ENCODE measurements at places on chromosomes 7 and 10. TPM values are rescaled to one million over a fixed set of nuclear protein-coding genes. Genes with fewer than 3 reads are reported as not detected.

- DNase-seq = no peak
- H3K36me3 ChIP-seq = no peaks in the 10 kb centered on the region
Measured at GRCh38 chr10:121478556-121478955, 119.7 kb downstream of the FGFR2 start.

- no peaks in the 10 kb centered on the region for H3K36me3 ChIP-seq
- H3K27me3 ChIP-seq = no peaks in the 10 kb centered on the region
- no peak overlapping the region for H3K27ac ChIP-seq
- H3K4me1 ChIP-seq = no peaks in the 10 kb centered on the region
- no peak overlapping the region for H3K4me3 ChIP-seq
- DNase-seq = no peak
Measured at GRCh38 chr7:67764289-67764688, 767.7 kb downstream of the TYW1 start.

DNA sequence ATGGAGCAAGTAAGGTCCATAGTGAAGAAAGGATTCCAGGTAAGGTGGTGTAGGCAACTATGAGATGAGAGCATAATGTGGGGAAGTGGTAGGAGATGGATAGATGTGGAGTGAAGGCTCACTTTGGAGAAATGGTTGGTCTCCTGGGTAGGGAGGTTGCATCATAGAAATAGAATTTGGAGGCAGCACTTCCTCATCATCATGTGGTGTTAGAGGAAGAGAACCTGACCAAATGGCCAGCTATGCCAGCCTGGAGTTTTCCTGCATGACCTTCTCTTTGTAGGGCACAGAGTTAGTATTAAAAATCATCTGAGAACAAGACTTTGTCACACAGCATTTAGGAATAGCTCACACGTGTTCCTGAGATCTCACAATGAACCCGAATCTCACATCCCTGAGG lies 126.7 kb upstream of the CXCL12 start:
- no peaks in the 10 kb centered on the region for H3K4me1 ChIP-seq
- DNase-seq = no peak
- H3K27me3 ChIP-seq = no peaks in the 10 kb centered on the region
- H3K27ac ChIP-seq = no peak overlapping the region
- no peaks in the 10 kb centered on the region for H3K36me3 ChIP-seq

DNA sequence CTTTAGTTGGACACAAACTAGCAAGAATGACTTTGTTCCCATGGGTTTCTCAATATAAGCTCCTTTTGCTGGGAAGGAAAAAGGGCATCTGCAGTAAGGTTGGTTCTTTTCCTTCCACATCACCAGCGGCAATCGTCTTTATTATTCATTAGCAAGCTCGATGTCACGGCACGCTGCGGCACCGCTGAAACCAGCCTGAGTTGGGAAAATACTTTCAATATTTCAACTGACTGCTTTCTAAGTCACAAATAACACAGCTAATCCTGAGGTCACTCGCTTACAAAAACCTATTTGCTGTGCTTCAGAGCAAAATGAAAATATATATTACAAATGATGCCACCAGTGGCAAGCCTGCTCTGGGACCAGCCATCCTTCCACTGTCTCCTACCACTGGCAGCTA lies 585.8 kb downstream of the DNAJB6 start:
- H3K36me3 ChIP-seq = no peaks in the 10 kb centered on the region
- no peak overlapping the region for H3K27ac ChIP-seq
- H3K27me3 ChIP-seq = no peaks in the 10 kb centered on the region
- no peak for DNase-seq
- no peak overlapping the region for H3K4me3 ChIP-seq

- peaks cover 35% of the 10 kb centered on the region for H3K4me1 ChIP-seq
- H3K27ac ChIP-seq = no peak overlapping the region
Measured at GRCh38 chr7:2688409-2689342, 674 bp downstream of the AMZ1 start.

- no peaks in the 10 kb centered on the region for H3K4me1 ChIP-seq
- H3K27me3 ChIP-seq = no peaks in the 10 kb centered on the region
- H3K36me3 ChIP-seq = no peaks in the 10 kb centered on the region
Measured at GRCh38 chr7:101559586-101559985, 69.5 kb downstream of the MYL10 start.

Gene TUBB8
- not detected for total RNA-seq

DNA sequence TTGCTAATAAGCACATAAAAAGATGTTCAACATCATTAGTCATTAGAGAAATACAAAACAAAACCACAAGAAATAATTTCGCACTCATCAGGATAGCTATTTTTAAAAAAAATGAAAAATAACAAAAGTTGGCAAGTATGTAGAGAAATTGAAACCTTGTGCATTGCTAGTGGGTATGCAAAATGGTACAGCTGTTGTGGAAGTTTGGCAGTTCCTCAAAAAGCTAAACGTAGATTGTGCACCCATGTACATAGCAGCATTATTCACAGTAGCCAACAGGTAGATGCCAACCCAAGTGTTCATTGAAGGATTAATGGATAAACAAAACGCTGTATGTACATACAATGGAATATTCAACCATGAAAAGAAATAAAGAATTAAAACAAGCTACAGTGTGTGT lies 35.3 kb upstream of the STARD3NL start:
- no peaks in the 10 kb centered on the region for H3K36me3 ChIP-seq
- no peaks in the 10 kb centered on the region for H3K27me3 ChIP-seq
- DNase-seq = no peak
- H3K27ac ChIP-seq = no peak overlapping the region

DNA sequence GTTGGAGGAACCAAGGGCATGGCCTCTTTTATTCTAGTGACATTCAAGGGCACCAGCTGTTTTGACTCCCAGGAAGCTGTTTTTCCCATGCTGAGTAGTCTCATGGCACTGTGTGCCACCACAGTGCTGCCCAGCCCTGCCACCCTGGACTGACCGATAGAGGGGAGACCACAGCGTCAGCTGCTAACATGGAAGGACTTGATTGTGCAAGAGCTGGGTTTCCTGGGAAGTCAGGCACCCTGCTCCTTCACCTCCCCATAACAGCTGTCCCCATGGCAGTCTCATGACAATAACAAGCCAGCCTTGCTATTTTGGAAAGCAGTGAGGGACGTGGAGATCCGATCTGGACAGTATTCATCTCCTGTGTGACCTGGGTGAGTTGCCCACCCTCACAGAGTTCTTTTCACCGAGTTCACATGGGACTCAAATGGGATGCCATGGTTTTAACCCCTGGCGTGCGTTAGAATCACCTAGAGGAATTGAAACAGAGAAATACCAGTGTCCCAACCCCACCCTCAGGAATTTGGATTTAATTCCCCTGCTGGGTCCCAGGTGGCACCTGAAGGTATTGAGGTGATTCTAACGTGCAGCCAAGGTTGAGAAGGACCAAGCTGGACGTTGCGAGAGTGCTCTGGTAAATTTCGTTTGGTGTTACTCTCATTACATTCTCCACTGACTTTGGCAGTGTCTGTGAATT lies 174.8 kb downstream of the CELF2 start:
- no peak for DNase-seq
- H3K27ac ChIP-seq = peak overlapping the region; percentile 1
- H3K4me3 ChIP-seq = no peak overlapping the region
- H3K27me3 ChIP-seq = no peaks in the 10 kb centered on the region
- H3K36me3 ChIP-seq = peaks cover 68% of the 10 kb centered on the region

- H3K4me3 ChIP-seq = no peak overlapping the region
- H3K27me3 ChIP-seq = no peaks in the 10 kb centered on the region
- peaks cover 2% of the 10 kb centered on the region for H3K4me1 ChIP-seq
- no peak for DNase-seq
Measured at GRCh38 chr7:135924302-135924701, 52.9 kb downstream of the MTPN start.

Gene ENTPD1
- total RNA-seq = 3.1 TPM

DNA sequence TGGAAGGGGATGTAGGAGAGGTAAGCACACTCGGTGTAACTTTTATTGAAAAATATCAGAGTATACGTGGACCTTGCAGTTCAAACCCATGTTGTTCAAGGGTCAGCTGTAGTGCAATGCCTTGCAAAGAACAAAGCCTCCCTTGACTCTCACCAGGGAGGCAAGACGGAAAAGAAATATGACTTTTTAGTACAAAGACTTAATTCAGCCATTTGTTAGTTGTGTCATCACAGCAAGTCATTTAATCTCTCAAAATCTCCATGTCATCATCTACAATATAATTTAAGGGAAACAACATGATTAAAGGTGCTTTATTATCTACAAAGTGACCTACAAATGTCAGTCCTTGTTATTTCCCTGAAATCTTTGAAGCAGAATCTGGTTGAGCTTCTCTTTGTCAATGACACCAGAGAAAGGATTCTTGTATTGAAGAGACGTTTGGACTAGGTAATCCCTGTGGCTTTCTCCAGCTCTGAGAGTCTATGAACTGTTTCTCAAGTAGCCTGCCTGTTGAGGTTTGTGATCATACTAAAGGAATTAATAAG lies 502.8 kb downstream of the REEP3 start:
- no peak overlapping the region for H3K27ac ChIP-seq
- H3K4me1 ChIP-seq = no peaks in the 10 kb centered on the region
- no peaks in the 10 kb centered on the region for H3K27me3 ChIP-seq
- no peaks in the 10 kb centered on the region for H3K36me3 ChIP-seq

Gene RASA4B
- 14.3 TPM for total RNA-seq

GRCh38 chr10:96073722-96074121 lies 30.3 kb downstream of the CCNJ start:
- H3K27ac ChIP-seq = no peak overlapping the region
- no peak for DNase-seq
- no peak overlapping the region for H3K4me3 ChIP-seq
- no peaks in the 10 kb centered on the region for H3K4me1 ChIP-seq

DNA sequence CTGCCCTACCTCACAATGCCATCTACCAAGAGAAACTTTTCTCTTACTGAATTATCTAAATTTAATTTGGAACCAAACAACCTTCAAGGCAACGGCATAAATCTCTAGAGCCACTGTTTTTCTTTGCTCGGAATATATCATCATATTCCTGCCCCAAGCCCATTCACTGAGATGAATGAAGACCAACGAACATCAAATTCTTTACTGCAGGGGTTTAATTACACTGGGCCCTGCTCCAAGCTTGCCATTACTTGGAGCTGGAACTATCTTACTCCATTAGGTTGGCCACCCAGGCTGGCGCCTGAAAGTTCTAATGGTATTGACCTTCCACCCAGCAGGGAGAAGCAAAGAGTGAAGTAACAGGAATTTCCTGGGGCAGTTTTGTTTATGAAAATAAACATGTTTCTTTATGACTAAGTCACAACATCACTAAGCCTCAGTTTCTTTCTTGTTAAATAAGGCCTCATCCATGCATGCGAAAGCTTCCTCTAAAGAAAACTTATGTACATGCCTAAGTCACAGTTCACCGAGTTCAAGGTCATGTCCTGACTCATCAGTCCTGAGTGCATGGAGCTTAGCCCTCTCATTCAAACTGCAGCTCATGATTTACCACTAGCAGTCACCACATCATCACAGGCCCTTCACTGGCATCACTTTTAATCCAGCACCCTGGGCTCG lies 42.1 kb upstream of the ANAPC16 start:
- no peaks in the 10 kb centered on the region for H3K4me1 ChIP-seq
- DNase-seq = no peak
- H3K4me3 ChIP-seq = no peak overlapping the region
- no peaks in the 10 kb centered on the region for H3K27me3 ChIP-seq

GRCh38 chr10:28812384-28813372 lies 135.4 kb downstream of the BAMBI start:
- no peak overlapping the region for H3K4me3 ChIP-seq
- no peaks in the 10 kb centered on the region for H3K27me3 ChIP-seq
- H3K4me1 ChIP-seq = no peaks in the 10 kb centered on the region

- H3K27ac ChIP-seq = no peak overlapping the region
- no peak for DNase-seq
- no peaks in the 10 kb centered on the region for H3K4me1 ChIP-seq
- H3K36me3 ChIP-seq = no peaks in the 10 kb centered on the region
Measured at GRCh38 chr10:6885284-6885683, 305.2 kb upstream of the PRKCQ start.

Gene VAX1
- not detected for total RNA-seq

- H3K4me1 ChIP-seq = peaks cover 35% of the 10 kb centered on the region
- peak overlapping the region; percentile 83 for H3K4me3 ChIP-seq
- no peaks in the 10 kb centered on the region for H3K36me3 ChIP-seq
- peak overlapping the region; percentile 77 for H3K27ac ChIP-seq
- peak; percentile 66 for DNase-seq
Measured at GRCh38 chr10:100996678-100997359, 2.8 kb upstream of the LZTS2 start.

DNA sequence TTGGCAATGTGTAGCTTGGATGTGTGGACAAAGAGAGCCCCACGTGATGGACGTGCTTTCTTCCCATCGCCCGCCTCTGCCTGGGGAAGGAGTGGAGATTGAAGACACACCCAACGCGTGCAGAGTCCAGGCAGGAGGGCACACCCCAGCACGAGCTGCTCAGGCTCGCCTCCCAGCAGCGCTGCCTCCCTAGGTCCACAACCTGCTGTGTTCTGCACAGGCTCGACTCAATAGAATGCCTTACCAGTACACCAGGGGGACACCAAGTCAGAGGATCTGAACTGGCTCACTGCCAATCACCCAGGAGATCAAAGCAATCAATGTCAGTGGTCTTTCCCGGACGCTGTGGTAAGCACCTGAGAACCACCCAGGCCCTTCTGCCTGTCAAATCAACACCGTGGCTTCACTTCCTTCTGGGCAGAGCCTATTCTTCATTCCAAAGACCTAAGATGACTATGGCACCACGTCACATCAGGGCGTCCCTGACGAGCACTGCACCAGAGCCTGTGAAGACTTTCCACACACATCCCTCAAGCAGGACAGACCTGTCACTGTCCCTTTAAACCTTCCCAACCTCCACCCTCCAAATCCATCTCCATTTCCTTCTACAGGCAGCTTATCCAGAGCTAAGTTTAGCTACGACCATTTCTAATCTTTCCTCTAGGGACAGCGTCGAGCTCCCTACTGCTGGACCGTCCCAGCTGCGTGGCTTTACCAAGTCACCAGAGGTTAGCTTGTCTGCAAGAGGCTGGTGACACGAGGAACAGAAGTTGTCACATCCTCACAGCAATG lies 72.3 kb downstream of the AMZ1 start:
- H3K4me1 ChIP-seq = peaks cover 29% of the 10 kb centered on the region
- H3K4me3 ChIP-seq = no peak overlapping the region
- DNase-seq = peak; percentile 28
- no peaks in the 10 kb centered on the region for H3K36me3 ChIP-seq
- no peak overlapping the region for H3K27ac ChIP-seq
- no peaks in the 10 kb centered on the region for H3K27me3 ChIP-seq

GRCh38 chr10:97644936-97645335 lies 4.5 kb downstream of the PI4K2A start:
- H3K4me1 ChIP-seq = peaks cover 40% of the 10 kb centered on the region
- DNase-seq = no peak
- no peak overlapping the region for H3K27ac ChIP-seq

Gene HOXA11
- not detected for total RNA-seq

- H3K4me1 ChIP-seq = no peaks in the 10 kb centered on the region
- H3K27me3 ChIP-seq = peaks cover 2% of the 10 kb centered on the region
- H3K4me3 ChIP-seq = no peak overlapping the region
- no peak overlapping the region for H3K27ac ChIP-seq
Measured at GRCh38 chr7:123633553-123633952, 22.1 kb upstream of the LMOD2 start.

- H3K4me3 ChIP-seq = no peak overlapping the region
- no peaks in the 10 kb centered on the region for H3K36me3 ChIP-seq
- H3K4me1 ChIP-seq = no peaks in the 10 kb centered on the region
- H3K27me3 ChIP-seq = no peaks in the 10 kb centered on the region
- DNase-seq = no peak
- H3K27ac ChIP-seq = no peak overlapping the region
Measured at GRCh38 chr10:71234004-71234894, 21.9 kb downstream of the UNC5B start.

Gene DENND2A
- not detected for total RNA-seq
